Activated T-helper 17 cell treated with anti-CD3 and anti-CD28 coated beads, Interleukin-2, amount 50 U/mL, for 72 hours (primary cell): ENCODE measurements at places on chromosomes 7 and 10. TPM values are rescaled to one million over a fixed set of nuclear protein-coding genes. Genes with fewer than 3 reads are reported as not detected.

- no peak for ATAC-seq
Measured at GRCh38 chr7:112481833-112482670, 1.3 kb downstream of the LSMEM1 start.

- no peak for ATAC-seq
Measured at GRCh38 chr10:52858722-52859121, 86.1 kb upstream of the MBL2 start.

DNA sequence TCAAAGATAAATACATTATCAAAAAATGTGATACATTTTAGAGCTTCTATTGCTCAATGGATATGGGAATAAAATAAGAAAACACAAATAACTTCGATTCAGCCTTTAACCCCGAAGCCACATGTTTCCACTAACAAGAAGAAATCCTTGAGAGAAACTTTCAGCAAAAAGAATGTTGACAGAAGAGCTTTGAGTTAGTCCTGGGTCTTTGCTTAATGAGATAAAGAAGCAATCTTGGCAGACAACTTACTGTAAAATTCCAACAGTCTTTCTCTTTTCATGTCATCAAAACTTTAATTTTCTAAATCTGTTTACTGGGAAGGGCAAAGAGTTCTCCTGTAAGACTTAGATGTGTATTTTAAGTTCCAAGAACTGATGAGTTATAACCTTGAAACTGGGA lies 810.2 kb downstream of the CNTNAP2 start:
- ATAC-seq, result no peak

DNA sequence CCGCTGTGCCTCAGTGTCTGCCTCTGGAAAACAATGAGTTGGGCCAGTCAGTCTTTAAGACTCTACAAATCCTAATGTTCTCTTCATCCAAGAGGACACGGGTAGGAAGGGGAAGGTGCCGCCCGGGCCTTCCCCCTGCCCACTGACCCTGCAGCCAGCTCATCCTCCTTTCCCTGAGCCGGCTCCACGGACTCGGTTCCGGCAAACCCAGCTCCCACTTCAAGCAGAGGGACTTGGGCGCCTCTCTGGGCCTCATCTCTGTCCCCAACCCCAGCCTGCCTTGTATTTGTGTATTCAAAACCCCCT lies 95.6 kb downstream of the C10orf105 start:
- ATAC-seq, result no peak

DNA sequence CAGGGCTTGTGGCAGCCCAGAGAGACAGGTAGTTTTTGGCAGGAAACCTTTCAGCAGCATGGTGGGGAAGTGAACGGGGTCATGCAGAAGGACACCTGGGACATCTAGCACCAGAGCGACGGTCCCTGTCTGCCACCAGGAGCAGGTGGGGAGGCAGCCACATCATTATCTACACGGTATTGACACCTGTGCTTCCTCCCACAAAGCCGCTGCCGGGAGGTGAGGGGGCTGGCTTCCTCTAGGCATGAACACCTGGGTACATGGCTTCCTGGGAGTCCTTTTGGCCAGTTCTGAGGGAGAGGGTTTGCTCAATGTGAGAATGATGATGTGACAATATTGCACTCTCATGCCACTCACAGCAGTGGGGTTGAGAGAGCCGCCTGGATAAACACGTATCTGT lies 275.2 kb downstream of the ACTR3B start:
- no peak for ATAC-seq

DNA sequence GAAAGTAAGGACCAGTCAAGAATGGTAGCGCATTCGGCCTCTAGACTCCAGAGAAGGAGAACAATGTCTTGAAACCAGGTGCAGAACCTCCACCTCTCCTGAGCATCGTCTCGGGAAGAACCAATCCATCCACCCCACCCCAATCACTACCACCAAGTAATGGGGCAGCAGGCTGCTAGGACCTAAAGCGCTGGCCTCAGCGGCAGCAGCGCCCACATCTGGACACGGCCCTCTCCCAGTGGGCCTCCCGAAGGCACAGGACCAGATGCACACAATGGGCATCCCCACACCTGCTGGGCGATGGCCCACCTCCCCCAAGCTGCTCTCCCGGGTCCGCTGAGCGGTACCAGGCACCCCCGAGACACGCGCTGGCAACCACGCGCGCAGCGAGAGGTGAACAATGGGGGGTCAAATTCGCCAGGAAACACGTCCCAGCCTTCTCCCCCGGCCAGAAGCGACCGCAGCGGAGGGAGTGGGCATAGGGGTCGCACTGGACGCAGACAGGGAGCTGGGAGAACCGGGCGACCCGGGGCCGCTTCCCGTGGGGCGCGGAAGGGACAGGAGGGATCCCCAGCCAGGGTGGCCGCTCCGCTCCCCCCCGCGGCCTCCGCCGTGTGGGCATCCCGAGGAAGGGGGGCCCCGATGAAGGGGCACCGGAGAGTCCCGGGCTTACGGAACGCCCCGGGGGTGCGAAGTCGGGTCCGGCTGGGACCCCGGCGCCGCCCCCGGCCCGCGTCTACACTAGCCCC lies 506 bp downstream of the CTTNBP2 start:
- ATAC-seq, result no peak

DNA sequence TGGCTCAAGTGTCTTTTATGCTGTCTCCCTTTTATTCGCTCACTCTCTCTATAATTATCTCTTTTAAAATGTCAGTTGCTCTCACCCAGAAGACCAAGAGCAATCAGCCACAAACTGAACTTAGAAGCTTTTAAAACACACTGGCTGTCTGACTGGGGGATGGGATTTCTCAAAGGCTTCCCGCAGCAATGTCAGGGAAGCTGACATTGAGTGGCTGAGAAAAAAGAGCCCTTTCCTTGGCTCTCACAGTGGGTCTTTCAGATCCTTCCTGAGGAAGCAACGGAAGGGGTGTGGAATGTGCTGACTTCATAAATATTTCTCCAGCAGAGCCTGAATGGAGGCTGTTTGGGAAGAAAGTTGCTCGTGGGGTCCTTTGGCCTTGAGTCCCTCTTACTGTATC lies 445.7 kb upstream of the C7orf33 start:
- ATAC-seq, result no peak

DNA sequence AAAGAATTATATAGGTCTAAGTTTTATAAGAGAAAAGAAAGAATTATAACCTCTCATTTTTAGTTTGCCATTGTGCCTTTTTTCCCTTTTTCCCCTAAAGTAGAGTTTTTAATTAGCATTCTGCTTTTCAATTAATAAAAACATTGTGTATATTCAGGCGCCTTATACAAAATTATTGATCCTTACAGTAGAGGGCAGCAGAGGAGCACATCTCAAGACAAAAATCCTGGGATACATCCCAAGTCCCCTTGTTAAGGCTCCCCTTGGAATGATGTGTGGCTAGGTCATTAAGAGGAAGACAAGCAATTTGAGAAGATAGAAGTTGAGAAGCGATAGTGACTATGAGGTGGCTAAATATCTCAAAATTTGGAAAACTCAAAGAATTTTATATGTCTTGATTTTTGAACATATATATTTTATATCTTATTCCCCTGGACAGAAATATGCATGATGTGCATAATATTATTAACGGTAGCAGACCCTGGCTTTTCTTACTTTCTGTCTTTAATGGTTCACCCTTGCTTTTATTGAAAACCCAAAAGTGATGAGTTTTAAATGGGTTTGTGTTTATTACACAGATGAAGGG lies 19.1 kb upstream of the TPK1 start:
- ATAC-seq, result no peak

DNA sequence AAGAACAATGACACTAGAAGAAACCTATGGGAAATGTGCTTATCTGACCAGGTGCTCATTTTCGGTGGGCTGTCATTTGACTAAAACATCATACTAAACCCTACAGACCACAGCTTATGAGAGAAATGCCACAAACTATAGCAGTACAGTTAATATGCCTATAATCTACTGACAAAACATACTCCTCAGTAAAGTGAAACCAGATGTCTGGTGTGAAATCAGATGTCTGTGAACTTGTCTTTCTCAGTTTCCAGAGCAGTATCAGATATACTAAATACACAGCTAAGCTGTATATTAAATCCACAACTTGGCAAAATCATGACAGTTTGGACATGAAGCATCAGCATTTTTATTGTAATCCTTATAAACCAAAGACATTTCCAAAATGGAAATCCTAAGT lies 3.3 kb downstream of the IMMP2L start:
- no peak for ATAC-seq

NXPH1 gene
- not detected for total RNA-seq

SRGN gene
- total RNA-seq, result 773 TPM

DNA sequence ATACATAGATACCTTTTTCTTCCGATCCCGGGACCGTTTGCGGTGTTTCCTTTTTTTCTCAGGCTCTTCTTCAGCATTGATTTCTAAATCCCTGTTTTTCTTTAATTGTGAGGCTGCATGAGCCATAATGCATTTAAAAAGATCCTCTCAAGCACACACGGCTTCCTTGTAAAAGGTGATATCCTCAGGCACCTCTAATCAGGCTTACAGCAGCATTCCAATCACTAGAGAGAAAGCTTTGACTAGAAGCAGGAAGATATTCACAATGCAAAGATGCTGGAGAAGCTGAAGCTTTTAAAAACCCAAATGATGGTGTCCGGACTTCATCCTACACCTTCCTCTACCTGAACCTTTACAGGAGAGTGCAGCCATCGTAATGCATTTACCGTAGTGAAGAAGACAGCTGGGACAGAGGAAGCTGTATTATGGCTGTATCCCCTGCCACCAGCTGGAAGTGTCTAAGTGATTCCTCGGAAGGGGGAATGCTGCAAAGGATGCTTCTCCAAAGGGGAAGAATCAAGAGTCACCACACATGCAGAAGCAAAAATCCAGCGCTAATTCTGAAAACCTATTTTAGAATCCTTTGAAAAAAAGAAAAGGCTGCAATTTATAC lies at the start of gene ANK3:
Gene ANK3 (minus strand): TSS at position 463 of the 613 bp plus-strand sequence. CDS start 337 bp downstream, at position 126.
- no peak for ATAC-seq

DNA sequence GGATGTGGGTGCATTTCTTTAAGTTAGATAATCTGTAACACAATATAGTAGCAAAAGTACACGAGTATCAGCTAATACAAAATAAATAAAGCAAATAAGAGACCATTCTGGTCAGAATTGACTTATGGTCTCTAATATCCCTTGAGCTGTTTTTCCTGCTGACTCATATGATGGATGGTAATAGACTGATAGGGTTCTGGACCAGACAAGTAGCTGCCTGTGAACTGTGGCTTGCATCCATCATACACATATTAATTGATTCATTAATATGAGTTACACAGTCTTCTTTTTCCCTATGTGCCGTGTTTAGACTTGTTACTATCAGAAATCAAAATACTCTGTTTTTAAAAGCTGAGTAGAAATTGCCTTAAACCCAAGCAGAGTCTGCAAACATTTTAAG lies 762.8 kb downstream of the GATA3 start:
- ATAC-seq, result no peak

DNA sequence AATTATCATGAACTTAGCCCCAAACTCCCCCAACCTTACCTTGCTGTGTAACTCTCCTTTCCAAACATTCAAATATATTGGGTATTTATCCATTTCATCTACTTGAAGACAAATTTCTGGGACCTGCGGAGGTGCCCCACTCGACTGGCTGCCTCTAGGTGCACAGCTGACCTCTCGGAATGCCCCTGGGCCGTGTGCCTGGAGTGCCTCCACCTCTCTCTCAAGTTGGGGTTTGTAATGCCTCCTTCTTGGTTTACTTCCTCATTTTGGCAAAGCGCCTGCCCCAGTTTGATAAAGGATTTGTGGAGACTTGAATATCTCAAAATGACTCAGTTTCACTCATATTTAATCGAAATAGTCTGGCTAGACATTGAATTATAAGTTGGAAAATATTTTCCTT lies 16.6 kb downstream of the ZNF777 start:
- ATAC-seq, result no peak
